ENCODE measurements at places on chromosomes 4 and X. TPM values are rescaled to one million over a fixed set of nuclear protein-coding genes. Genes with fewer than 3 reads are reported as not detected.
A peak's percentile ranks its signal among the peaks of the same experiment; 100 is the strongest.

The SMR3B gene
- not detected for total RNA-seq

The TAF7L gene
- not detected for total RNA-seq

The ATG4A gene
- total RNA-seq, result 14.7 TPM

The SPANXD gene
- total RNA-seq, result not detected

The ETDA gene
- total RNA-seq, result not detected

The MFAP3L gene
- total RNA-seq, result 35.1 TPM

The L1CAM gene
- 71.9 TPM for total RNA-seq

The CYP4V2 gene
- total RNA-seq, result 69.8 TPM

The CYSLTR1 gene
- 5.5 TPM for total RNA-seq

The CBR4 gene
- 28.6 TPM for total RNA-seq

The MAGEA10 gene
- total RNA-seq, result not detected

The ANOS1 gene
- total RNA-seq, result 2.3 TPM

DNA sequence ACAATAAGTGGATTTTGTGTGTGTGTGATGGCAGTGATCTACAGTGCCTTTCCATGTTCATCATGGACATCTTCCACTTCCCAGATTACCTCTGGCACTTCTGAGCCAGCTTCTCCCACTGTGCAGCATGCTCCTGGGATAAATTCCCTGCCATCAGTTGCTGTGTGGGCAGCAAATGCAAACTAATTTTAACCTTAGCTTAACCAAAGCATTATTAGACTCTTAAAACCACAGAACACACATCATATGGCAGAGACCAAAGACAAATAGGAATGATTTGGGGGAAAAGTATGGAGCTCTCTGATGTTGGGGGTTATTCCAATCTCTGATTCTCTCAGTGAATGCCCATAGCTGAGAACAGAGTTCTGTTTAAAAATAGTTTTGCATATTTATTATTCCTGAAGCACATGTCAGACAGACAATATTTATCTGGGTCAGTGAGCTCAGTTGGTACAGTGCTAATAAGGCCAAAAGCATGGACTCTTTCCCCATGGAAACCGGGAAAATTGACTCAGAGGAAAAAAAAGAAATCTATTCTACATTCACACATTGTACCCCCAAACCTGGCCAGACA lies 567.4 kb downstream of the IQCM start:
- DNase-seq, result no peak

GRCh38 chr4:108596344-108596743 lies 24.0 kb upstream of the RPL34 start:
- no peak for DNase-seq

DNA sequence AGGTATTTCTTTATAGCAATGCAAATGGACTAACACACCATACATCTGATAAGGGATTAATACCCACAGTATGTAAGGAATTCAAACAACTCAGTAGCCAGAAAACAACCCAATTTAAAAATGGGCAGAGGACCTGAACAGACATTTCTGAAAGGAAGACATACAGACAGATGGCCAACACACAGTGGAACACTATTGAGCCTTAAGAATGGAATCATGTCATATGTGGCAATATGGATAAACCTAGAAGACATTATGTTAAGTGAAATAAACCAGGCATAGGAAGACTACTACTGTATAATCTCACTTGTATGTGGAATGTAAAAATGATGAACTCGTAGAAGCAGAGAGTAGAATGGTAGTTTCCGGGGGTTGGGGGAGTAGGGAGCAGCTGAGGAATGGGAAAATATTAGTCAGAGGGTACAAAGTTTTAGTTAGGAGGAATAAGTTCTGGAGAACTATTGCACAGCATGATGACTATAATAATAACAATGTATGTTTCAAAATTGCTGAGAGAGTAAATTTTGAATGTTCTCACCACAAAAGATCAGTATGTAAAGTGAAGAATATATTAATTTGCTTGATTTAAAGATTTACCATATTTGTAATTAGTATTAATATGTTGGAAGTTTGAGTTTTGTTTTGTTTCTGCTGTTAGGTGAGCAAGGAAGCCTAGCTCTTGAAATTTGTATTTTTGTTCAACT lies 25.2 kb downstream of the WDR44 start:
- DNase-seq, result no peak

GRCh38 chr4:79820427-79820826 lies 252.6 kb downstream of the ANTXR2 start:
- no peak for DNase-seq

DNA sequence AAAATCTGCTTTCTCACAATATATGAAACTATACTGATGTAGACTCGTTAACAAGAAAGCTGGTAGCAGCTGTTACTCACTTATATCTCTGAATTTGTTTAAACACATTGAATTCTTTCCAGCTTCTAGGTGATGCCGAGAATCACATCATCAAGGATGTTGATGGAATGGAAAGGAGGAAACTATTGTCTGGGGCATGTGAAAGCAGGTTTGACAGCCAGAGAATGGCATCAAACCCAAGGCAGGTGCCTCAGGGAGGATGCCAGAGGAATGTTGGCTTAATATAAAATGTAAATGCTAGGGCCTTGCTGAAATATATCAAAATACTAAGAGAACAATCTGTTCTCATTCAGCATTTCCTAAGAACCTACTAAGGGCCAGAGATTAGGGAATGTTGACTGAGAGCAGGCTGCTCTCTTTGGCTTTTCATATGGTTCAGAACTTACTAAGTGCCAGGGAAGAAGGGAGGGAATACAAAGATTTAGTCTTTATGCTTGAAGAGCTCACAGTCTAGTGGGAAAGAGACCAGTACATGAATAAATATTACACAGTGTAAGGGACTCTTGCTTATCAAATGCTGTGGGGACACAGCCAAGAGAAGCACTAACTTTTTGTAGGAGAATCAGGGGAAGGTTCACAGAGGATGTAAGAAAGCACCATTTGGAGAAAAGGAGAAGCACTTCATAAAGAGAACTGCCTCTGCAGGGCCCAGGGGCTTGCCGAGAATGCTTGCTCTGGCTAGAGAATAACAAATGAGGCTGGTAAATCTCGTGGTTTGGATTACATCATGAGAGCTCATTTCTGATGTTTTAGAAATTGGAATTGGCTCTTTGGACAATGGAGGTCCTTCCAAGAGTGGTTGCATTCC lies 14.7 kb downstream of the SLIT2 start:
- DNase-seq, result no peak

GRCh38 chrX:30635630-30636029 lies 17.6 kb upstream of the GK start:
- no peak for DNase-seq

GRCh38 chr4:36321176-36321575 lies 39.8 kb downstream of the DTHD1 start:
- no peak for DNase-seq

- DNase-seq, result peak; percentile 22
Measured at GRCh38 chr4:48653217-48654014, 126.7 kb downstream of the FRYL start.

- DNase-seq, result no peak
Measured at GRCh38 chr4:140818433-140818832, 62.2 kb upstream of the TBC1D9 start.

DNA sequence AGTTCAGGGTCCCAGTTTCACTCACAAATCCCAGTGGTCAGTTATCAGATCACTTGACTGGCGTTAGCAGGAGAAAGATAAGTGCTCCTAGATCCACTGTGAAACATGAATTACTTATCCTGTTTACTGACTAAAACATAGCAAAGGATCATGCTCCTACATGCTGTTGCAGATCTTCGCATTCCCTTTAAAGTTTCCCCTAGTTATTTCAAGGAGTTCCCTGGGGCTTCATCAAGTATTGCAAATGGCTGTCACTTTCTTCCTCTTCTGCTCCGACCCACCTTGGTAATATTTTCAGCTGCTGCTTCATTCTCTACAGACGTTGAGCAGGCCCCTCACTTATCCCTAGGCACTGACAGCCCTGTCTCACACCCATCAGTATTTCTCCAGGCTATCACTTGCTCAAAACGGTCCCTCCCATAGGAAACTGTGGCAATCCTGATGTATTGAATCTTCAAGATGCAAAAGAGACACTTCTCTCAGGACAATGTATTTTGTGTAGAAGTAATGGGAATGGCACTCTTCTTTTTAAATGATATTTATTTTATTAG lies 466.0 kb downstream of the INPP4B start:
- no peak for DNase-seq

DNA sequence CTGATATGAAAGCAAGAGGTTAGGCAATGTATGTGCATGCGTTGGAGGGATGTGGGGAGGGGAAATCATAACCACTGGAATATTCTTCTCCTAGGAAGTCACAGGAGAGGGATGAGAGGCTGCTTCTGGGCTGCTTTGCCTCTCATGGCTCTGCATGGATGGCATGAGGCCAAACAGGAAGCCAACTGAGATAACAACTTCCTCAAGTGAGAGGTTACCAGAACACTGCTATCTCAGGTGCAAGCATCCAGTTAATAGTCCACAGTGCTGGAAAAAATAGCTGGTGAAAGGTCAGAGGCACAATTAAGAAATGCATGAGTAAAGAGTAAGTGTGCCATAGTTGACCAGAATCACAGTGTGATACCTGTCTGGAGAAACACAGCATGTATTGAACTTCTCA lies 113.3 kb downstream of the ELOVL6 start:
- DNase-seq, result no peak

DNA sequence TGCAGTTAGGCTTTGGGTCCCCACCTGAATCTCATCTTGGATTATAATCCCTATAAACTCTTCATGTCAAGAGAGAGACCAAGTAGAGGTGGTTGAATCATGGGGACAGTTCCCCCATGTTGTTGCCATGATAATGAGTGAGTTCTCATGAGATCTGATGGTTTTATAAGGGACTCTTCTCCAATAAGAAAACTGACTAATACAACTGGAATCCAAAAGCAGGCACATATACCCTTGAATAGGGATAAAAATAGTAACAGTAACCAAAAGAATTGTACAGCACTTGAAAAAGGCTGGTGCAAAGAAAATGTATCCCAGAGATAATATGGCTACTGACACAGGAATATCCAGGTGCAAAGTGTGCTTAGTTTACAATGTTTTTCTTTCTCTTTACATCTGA lies 351.5 kb upstream of the MAD2L1 start:
- DNase-seq, result no peak

GRCh38 chr4:177239878-177240277 lies 69.8 kb upstream of the NEIL3 start:
- no peak for DNase-seq

DNA sequence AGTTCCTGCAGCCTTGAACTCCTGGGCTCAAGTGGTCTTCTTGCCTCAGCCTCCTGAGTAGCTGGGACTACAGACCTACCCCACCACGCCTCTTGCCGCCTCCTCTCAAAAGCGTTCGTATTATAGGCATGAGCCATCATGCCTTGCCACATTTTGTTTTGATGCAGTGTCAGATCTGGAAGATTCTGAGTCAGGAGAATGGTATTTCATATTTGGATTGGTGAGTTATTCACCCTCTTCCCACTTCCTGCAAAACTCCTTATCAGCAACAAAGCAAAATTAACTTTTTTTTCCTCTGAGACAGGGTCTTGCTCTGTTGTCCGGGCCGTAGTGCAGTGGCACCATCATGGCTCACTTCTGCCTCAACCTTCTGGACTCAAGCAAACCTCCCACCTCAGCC lies 29.6 kb downstream of the REST start:
- DNase-seq, result no peak

DNA sequence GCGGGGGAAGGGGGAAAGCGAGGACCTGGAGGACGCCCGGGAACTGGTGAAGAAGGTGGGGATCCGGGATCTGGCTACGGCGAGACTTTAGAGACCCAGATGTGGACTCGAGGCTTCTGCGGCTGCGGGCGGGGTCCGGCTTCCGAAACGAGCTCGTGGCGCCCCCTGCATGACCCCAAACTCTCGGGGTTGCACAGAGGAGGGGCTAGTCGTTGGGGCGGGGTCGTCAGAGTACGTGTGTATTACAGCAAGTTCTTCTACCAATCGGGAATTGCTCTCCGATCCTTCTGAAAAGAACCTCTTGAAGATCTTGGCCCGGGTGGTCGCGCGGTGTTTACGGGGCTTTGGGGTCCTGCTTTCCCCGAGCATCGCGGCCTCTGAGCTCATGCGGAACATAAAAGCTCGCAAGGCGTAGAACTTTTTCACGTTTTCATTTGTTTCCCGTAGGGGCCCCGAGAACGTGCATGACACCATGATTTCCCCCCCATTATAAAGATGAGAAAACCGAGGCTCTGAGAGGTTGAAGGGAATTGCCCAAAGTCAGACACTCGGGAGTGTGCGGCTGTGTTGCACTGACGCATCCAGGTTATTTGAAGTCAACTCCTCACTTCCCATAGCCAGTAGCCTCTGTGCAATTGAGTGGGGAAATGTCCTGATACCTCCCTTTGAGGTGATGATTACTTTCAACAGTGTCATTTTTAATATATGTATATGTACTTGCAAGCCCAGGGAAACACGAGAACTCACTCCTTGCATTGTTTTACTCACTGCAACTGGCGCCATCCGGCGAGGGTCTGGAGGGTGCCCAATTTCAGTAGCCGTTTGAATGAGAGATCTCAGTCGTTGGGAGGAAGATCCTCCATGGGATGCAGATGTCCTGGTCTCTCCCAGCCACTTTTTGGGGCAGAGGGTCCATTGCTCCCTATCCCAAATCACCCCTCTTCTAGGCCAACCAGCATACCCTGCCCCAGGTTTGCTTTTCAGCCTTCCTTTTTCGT lies at the start of gene BEND4:
Gene BEND4 (minus strand): TSS at position 149 of the 998 bp plus-strand sequence. CDS start 512 bp downstream, outside the sequence.
- no peak for DNase-seq

GRCh38 chr4:5874811-5875449 lies 18.0 kb downstream of the CRMP1 start:
- DNase-seq, result no peak

DNA sequence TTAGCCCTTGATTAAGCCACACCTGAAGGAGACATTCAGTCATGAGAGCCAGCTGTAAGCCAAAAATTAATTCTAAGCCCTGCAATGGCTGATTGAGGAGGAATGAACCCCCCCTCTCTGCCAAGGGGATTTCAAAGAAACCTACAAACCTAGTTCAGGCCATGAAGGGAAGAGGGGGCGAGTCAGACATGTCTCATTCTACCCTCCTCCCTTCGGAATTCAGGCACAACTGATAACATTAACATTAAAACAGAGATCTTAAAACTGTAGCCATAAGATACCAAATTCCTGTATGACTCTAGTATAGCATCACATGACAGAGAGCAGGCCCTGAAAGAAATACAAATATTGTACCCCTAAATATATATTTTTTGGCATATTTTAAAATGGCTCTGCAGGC lies 40.4 kb upstream of the AFAP1 start:
- DNase-seq, result no peak

DNA sequence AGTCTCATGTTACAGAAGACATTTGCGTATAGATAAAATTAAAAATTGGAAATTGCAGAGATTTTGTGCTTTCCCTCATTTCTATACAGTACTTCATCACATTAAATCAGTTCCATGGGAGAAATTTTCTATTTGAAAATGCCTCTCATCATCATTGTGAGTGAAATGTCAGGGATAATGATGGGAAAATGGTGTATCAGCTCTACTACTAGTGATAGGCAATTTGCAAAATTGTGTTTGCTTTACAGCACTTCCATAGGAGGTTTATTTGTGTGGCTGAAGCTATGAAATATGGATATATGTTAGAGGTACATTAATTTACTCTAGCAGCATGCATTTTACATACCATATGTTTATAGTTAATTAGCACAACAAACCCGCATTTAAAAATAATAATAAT lies 21.0 kb upstream of the ANAPC4 start:
- no peak for DNase-seq

GRCh38 chr4:140755774-140756318 lies 339 bp downstream of the TBC1D9 start:
- peak; percentile 70 for DNase-seq

GRCh38 chr4:36551697-36552214 lies 270.3 kb downstream of the DTHD1 start:
- DNase-seq, result no peak

All from kidney (tissue), 22 donors.